ENCODE measurements at places on chromosomes 2 and 18. TPM values are rescaled to one million over a fixed set of nuclear protein-coding genes. Genes with fewer than 3 reads are reported as not detected.

The ERICH2 gene
- total RNA-seq = not detected

DNA sequence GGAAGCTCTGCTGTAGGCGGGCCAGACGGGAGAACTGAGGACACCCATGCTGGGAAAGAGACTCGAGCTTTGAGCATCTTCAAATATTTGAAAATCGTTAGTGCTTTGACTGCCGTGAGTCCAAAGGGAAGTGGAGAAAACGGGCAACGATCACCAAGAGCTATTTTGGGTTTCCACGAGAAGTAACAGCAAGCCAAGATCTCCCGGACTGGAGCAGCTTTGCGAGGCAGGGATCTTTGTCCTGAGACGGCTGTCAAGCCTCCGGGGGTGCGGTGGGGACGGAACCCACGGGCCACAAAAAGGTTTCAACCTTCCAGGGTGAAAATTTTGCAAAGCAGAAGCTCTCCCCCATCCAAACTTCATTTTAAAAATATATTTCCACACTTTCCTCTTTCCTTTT is 195.8 kb downstream of the NDUFA10 start:
- DNase-seq = no peak

GRCh38 chr2:128342550-128342949 is 23.9 kb upstream of the HS6ST1 start:
- peak; percentile 23 for DNase-seq

GRCh38 chr2:207772844-207773205 is 3.1 kb upstream of the FZD5 start:
- no peak for DNase-seq

The KCNF1 gene
- not detected for total RNA-seq

- peak; percentile 45 for DNase-seq
Observed at GRCh38 chr2:182504903-182505302, 78.1 kb upstream of the PDE1A start.

- no peak for DNase-seq
Observed at GRCh38 chr2:16821692-16822091, 156.1 kb upstream of the CYRIA start.

DNA sequence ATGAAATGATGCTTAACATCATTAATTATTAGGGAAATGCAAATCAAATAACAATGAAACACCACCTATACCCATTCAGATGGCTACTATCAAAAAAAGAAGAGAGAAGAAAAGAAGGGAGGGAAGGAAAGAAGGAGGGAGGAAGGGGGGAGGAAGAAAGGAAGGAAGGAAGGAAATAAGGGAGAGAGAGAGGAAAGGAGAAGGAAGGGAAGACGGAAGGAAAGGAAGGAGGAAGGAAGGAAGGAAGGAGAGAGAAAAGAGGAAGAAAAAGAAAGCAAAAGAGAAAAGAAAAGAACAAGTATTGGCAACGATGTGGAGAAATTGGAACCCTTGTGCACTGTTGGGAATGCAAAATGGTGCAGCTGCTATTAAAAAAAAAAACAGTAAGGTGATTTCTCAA is 363.3 kb downstream of the TNS1 start:
- no peak for DNase-seq

GRCh38 chr2:70921839-70922234 is 13.9 kb upstream of the ATP6V1B1 start:
- no peak for DNase-seq

GRCh38 chr2:27730261-27730662 is 41.3 kb upstream of the MRPL33 start:
- no peak for DNase-seq

GRCh38 chr2:84292545-84292944 is 166.5 kb downstream of the SUCLG1 start:
- DNase-seq = no peak

DNA sequence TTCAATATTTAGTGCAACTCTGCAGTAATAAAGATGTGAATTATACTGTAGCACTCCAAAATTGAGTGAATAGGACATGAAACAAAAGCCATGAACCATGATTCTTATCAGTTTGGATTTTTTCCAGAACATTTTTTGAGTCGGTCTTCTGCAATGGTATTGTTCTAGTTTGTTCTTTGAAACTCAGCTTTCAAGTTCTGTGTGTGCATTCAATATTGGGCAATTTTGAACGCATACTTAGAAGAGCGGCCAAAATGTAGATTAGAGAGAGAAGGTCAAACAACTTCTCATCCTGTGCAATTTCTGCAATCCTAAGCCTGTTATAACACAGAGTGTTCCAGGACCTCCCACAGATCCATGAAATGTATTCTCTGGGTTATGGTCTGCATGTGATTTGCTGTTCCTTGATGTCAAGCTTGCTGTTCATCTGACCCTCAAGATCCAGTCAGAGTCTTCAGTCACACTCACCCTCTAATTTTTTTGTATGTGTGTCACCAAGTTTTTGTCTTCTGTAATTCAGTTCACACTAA is 48.3 kb downstream of the TSPYL6 start:
- no peak for DNase-seq

- DNase-seq = no peak
Observed at GRCh38 chr2:28628987-28629386, 122.6 kb upstream of the PPP1CB start.

- DNase-seq = no peak
Observed at GRCh38 chr2:50125246-50125645, 906.7 kb downstream of the NRXN1 start.
